ENCODE measurements at places on chromosomes 3 and 15.

DNA sequence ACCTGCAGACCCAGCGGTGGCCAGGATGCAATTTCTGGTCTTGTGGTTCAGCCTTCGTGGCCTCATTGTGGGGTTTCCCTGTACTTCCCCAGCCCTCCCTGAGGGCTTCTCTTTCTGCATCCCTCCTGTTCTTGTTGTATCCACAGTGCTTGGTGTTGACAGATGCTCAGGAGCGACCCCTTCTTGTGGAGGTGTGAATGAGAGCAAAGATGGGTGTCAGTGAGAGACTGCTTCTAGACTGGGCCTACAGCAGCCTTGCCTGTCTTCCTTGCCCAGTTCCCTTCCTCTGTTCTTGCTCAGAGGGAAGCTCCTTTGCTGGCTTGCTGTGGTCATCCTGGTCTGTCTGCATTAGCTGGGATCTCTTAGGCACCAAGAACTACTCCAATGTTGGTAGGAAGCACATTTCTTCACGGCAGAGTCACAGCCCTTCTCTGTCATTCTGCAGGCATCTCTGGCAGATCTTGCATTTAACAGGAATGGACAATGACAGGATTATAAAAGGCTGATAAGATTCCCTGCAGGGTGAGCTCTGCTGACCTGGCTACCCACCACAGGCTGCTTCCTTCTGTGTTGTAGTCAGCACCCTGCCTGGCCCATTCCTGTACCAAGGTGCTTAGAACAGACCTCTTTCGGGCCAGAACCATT lies 317.8 kb upstream of the C2CD4B start:
- DNase-seq, result no peak

- DNase-seq, result no peak
Observed at GRCh38 chr3:159789742-159790635, 198.6 kb upstream of the IL12A start.

DNA sequence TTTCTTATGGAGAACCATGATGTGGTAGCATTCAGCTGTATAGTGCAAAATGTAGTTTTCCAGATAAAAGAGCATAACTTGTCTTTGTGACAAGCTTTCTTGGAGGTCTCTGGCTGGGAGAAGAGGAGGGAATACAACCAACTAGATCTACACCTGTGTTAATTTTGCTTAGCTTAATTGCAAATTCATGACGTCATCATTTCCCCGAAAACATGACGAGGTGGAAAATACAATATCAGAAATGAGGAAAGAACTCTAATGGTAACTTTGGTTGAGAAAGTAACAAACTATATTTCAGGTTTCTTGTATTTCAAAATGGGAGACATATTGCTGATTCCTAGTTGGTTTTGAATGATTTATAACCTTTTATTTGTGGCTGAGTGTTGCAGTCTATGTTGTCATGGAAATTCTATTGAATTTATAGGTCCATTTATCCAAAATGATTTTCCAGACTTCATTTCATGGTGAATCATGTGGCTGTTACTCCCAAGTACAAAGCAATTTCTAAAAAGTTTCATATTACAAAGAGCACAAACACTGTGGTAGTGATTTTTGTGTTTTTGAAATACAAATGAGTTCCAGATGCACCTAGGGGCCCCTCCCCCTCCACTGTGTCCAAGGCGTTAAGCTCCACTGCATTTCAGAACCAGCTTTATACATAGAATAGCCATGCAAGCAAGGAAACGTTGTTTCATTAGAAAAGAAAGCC lies 307.2 kb downstream of the FEZF2 start:
- no peak for DNase-seq

DNA sequence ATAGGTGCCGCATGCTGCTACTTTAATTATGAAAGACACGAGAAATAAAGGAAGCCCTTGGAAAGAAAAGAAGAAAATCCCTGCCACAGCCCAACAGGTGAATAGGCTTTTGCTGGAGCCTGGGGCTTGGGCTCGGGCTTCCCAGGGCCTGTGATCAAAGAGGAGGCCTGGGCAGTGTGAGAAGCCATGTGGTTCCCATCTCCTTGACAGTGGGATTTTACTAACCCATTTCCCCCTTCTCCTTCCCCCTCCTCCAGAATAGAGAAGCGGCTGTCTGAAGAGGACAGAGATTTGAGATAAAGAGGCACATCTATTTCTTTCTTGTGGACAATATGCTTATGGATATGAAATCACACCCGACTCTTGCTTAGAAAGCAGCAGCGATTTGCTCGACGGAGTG lies 369.1 kb downstream of the MCTP2 start:
- DNase-seq, result no peak

- no peak for DNase-seq
Observed at GRCh38 chr3:64223791-64224745, 1.2 kb downstream of the PRICKLE2 start.

DNA sequence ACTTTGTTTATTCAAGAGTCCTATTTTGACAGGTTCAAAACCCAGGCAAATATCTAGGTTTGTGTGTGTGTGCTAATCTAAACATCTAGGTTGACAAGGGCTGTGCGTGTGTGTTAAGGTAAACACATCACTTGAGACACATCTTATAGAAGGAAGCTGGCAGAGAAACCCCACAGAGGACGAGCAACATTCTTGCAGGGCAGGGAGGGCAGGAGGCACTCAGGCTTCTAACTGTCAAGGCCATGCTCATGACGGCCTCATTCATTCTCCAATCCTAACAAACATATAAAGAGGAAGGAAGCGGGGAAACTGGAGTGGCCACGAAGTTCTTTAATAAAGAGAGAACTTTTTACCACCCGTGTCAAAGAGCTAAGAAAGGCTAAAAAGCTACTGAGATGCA lies 43.4 kb downstream of the SLCO2A1 start:
- peak; percentile 3 for DNase-seq

- no peak for DNase-seq
Observed at GRCh38 chr3:11386465-11387113, 114.4 kb downstream of the ATG7 start.

DNA sequence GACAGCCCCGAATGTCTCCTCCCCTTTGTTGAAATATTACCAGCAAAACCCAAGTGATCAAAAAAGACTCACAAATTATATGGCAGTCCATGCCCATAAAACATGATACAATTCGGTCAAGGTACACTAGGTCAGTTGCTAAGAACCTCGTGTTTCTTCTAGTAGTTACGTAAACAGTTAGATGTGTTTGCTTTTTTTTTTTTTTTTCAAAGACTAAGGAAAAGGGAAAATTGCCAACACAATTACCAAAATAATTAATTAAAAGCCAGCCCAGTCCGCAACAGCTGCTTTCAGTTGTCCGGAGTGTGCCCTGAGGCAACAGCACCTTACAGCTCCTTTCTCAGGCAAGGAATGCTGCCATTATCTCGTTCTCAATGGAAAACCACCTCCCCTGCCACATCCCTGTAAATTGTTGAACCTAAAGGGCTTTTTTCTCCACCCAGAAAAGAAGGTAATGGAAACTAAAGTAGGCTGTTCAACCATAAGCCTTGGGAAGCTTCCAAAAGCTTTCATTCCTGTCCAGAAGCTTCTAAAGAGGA lies 129.2 kb upstream of the TSC22D2 start:
- no peak for DNase-seq

DNA sequence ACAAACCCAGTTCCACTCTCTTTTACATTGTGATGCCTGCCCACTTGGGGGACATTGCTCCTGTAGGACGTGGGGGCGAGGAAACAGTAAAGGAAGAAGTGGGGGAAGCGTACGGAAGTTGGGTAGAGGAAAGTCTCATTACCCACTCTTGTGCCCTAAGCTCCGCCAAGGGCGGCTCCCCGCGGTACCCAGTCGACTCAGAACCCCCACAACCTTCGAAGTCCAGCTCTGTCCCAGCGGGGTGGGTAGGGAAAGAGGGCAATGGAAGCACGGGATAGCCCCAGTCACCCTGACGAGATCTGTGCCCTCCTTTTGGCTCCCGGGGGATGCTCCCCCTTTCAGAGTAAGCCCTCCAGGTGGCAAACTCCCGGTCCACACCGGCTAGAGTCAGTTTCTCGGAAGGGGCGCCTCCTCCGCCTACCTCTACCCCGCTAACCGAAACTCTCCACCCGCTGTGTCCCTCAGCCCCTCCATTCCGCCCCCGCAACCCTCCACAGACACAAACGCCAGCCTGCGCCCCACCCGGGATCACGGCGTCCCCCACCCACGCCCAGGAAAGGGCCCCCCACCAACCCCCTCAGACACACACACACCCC lies 527 bp downstream of the CSNK1G1 start:
- DNase-seq, result no peak

DNA sequence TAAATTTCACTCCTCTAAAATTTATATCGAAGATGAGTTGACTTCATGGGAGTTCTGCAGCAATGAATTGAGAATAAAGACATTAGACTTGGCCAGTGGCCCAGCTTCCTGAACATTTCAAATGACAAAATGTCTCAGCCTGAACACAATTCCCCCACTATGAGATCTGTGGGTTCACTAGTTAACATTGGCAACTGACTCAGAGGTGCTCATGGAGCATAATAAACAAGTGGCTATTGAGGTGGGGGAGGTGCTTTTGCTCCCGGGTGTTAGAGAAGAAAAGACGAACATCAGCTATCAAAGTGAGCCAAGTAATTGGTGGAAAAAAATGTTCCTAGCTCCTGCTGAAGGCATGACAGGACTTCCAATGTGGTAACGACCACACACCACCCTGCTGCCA lies 6.3 kb downstream of the ATP13A4 start:
- no peak for DNase-seq

- DNase-seq, result no peak
Observed at GRCh38 chr15:55357774-55358173, 38.8 kb downstream of the PIGB start.

- DNase-seq, result no peak
Observed at GRCh38 chr3:74633021-74633420, 18.6 kb upstream of the CNTN3 start.

DNA sequence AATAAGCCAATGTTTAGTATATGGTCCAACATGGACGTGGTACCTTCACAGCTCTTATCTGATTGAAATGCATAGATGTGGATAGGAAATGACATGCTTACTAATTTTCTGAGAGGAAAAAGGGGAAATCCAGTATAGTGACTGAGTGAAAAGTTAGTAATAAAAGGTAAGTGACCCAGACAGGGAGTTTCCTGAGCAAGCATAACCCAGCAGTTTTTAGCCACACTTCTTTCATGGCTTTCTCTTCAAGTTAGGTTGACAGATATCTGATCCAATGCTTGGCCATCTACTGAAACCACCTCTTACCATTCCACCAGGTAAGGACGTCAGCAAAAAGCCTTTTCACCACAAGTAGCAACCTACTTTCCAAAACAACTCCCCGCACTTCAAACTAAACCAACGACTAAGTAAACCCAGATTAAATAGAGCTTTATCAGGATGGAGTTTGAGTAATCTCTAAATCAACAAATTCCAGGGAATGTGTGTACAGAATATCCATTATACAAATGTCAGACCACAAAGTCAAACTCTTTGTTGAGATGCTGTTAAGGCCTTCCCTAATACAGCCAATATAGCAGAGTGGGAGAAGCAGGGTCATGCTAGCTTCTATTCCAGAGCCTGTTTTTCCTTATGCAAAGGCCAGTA lies 329.7 kb downstream of the RORA start:
- DNase-seq, result no peak

DNA sequence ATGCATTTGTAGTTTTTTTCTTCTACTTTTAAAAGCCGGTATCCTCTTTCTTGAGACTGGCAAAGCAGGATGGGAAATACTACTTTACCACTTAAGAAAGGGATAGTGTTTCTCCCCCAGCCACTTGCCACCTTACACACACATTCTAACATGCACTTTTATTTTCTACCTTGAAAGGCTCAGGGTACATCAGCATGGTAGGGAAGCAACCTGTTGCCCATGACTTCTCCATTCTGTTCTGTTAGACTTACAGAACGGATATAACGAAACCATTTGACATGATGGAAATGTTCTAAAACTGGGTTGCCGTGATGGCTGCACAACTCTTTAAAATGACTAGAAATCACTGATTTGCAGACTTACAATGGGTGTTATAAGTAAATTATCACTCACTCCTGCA lies 405.5 kb downstream of the SHQ1 start:
- no peak for DNase-seq

- no peak for DNase-seq
Observed at GRCh38 chr3:138494607-138494929, 60.2 kb downstream of the ESYT3 start.

GRCh38 chr3:64048631-64049061 lies 25.4 kb upstream of the PSMD6 start:
- no peak for DNase-seq

- DNase-seq, result no peak
Observed at GRCh38 chr3:189773056-189773455, 141.9 kb downstream of the TP63 start.

- DNase-seq, result no peak
Observed at GRCh38 chr3:67109651-67110204, 111.6 kb downstream of the KBTBD8 start.

- no peak for DNase-seq
Observed at GRCh38 chr3:46957092-46957820, 19.3 kb downstream of the CCDC12 start.

DNA sequence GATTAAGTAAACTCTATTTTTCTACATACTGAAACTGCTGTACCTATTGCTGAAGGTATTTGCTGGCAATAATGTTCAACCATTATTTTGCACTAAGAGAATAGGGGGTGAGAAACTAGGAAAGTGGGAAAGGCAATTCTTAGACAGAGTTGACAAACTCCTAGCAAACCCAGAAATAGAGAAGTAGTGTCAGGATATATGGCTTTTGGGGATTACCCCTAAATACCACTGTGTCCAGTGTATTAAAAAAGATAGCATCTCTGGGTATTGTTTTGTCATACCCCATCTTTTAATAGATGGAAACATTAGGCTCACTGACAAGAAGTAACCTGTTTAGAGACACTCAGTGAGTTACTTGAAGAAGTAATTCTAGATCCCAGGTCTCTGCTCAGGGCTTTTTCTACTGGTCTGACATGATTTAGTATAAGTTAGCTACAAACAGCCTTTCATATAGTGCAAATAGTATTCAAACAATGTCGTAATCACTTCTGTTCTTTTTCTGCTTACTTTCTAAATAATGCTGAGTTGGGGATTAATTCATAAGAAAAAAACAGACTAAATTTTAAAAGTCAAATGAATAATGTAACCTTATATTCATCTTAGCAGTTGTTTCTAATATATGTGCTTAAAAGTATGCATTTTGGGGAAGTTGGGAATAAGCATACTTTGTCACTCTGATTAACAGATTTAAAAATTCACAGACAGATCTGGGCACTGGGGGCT lies 107.2 kb downstream of the IL1RAP start:
- no peak for DNase-seq

DNA sequence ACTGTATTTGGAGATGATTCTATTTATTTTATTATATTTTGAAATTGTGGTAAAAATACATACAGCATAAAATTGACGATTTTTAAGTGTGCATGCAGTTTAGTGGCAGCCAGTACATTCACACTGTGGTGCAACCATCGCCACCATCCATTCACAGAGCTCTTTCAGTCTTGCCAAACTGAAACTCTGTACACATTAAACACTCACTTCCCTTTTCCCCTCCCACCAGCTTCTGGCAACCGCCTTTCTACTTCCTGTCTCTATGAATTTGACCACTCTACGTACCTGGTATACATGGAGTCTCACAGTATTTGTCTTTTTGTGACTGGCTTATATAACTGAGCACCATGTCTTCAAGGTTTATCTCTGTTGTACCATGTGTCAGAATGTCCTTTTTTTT lies 303.3 kb upstream of the ATP10A start:
- DNase-seq, result no peak

GRCh38 chr15:79003301-79003700 lies 58.5 kb upstream of the CTSH start:
- DNase-seq, result no peak
